NCI-H1436 treated with DMSO at 0.1 percent for 48 hours (cell line): ENCODE measurements at places on chromosomes 1 and 21.
A peak's percentile ranks its signal among the peaks of the same experiment; 100 is the strongest.

DNA sequence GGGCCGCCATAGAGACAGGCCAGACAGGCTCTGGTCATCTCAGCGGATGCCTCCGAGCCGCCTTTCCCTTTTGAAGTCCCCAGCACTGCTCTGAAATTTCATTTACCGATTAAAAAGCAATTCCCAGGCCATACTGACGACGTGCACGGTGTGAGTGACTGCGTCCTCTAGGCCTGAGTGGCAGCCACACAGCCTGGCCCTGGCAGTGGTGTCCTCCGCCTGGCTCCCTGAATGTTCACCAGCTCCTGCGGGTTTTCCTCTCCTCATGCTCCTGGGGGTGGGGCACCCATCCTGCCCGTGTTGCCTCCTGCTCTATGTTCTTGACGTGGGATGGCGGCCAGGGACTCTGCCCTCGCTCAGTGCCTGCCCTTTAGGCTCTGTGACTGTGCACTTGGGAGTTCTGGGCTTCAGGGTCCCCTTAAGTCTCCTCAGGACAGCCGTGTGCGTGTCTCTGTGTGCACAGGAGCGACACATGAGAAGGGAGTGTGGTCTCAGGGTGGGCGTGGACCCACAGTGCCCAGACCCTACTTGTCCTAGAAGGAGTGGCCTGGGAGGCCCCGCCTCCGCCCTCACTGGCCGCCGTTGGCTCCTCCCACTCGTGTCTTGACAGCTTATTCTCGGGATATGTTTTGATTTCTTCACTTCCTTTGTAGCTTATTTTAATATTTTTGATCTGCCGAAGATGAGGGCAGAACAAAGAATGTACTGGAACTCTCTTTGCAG, 3.6 kb downstream of the SKI start:
- no peak for DNase-seq

DNA sequence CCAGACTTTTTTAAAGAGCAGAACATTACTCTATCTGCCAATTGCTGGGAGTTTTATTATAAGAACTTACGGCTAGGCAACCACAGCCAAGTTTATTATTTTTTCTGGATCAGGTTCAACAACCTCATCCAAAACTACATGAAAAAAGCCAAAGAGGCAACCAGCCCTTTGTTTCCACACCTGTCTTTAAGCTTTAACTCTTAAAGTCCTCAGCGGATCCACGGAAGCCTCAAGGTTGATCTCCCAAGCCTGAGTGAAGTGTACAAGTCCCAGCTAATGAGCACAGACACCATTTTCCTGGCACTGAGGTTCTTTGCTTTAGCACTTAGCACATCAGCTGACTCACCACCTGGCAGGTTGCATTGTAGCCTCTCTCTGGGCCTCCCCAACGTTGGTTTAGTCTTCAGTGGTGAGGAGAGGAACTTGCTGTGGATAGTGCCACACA, 143.1 kb downstream of the TGFBR3 start:
- DNase-seq, result no peak

DNA sequence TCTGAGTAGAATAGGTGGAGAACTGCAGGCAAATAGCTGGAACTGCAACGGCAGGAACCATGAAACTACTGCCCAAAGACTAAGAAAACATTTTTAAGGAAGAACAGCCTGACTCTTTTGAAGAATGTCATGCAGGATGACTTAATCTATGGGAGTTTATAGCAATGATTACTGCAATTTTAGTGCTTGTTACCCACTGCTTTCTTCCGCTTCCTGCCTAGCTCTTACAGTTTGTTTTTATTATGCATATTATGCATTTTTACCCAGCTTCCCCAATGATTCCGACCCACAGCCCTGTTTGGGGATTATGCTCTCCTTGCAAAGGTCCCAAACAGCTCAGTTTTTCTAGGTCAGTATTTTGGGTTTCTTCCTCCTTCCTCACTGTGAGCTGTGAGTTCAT, 71.2 kb downstream of the PCNX2 start:
- DNase-seq, result no peak

DNA sequence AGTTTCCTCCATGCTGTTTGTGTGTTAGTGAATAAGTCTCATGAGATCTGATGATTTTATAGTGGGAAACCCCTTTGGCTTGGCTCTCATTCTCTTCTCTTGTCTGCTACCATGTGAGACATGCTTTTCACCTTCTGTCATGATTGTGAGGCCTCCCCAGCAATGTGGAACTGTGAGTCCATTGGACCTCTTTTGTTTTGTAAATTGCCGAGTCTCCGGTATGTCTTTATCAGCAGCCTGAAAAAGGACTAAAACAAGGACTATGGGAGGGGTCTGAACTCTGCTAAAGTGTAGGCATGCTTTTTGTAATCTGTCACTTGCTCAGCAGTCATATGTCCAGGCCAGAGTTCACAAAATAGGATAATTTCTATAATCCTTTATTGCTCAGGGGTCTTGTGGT, 164.0 kb upstream of the SNX7 start:
- no peak for DNase-seq

- no peak for DNase-seq
These were observed 29.6 kb upstream of the RGS1 start for GRCh38 chr1:192545896-192546521.

DNA sequence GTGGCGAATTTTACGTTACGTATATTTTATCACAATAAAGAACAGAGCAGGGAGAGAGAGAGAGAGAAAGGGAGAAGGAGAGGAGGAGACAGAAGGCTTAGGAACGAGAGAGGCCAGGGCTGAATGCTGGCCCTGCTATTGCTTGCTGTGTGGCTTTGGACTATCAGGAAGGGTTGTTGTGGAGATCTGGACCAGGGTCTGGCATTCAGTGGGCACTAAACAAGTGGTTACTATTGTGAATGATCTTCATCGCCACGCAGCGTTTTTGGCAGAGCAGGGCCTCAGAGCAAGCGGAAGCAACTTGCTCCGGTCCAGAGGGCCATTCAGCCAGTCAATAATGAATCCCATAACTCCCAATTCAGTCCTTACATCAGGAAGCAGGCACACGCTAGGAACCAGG, 26.4 kb downstream of the PIK3C2B start:
- DNase-seq, result no peak

DNA sequence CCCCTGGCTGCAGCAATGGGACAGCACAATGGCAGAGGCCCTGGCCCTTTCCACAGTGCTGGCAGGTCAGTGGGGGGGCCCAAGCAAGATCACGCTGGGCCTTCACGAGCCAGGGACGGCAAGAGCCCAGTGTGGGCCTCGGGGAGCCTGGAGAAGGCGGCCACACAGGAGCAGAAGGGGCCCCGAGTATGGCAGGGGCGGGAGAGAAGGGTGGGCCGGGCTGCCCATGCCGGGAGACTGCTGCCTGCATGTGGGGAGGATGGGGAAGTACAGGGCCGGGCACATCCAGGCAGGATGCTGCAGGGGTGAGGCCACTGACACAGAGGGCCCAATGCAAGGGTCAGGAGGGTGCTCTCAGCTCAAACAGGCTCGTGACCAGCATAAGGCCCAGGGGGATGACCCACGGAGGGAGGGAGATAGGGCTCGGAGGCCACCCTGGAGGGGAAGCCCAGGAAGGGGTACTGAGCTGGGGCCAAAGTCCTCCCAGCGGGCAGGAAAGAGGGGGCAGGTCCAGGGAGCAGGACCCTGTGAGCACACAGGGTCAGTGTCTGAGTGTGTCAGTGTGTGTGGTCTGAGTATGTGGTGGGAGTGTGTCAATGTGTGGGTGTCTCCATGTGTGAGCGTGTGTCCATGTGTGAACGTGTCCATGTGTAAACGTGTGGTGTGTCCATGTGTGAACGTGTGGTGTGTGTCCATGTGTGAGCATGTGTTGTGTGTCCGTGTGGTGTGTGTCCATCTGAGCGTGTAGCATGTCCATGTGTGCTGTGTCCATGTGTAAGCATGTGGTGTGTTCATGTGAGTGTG, 13.1 kb downstream of the SLC19A1 start:
- no peak for DNase-seq

- DNase-seq, result no peak
These were observed 27.8 kb upstream of the ZBTB21 start for GRCh38 chr21:42037943-42038342.

- DNase-seq, result peak; percentile 47
These were observed at the start of the genes TAF5L and URB2 for GRCh38 chr1:229625915-229626831. TAF5L (minus strand) TSS chr1:229626122; CDS start chr1:229614482, 11,640 bp downstream. URB2 (plus strand) TSS chr1:229626247; CDS start chr1:229627634, 1,387 bp downstream.

GRCh38 chr1:58282623-58283387, 263.7 kb downstream of the OMA1 start:
- DNase-seq, result no peak

- DNase-seq, result no peak
These were observed 38.2 kb downstream of the KCNJ6 start for GRCh38 chr21:37877888-37878684.
